Central memory CD4-positive, alpha-beta T cell (primary cell): ENCODE measurements at places on chromosomes 11 and 22.
A peak's percentile ranks its signal among the peaks of the same experiment; 100 is the strongest.

DNA sequence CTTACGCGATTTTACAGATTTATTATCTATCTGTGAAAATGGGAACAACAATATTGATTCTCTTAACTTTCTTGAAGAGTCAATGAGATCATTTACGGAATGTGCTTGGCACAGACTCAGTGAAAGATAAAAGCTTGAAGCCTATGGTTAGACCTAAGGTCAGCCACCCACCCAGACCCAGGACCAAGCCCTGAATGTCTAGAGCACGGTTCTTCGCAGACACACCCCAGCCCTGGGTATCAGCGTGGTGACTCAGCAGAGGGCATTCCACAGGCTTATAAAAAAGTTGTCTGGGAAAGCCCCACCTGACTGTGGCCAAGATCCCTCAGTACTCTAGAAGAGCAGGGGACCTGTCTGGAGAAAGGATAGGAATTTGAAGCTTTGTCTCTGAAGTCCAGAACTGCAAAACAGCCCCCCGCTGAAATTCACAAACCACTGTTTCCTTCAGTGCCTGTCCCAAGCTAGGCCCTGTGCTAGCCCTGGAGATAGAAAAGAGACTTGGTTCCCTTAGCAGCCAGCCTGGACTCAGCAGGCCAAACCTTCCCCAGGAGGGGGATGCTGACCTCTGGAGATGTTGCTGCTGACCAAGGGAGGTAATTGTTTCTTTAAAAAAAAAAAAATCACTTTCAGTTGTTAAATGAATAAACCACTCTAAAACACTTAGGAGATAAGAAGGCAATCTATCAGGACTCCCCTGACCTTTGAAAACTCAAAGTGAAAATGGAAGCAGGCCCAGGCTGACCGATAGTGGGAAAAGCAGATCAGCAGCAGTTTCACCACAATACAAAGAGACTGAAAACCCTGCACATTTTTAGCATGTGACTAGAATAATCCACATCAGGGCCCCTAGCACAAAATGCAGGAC lies 114.0 kb downstream of the ABTB2 start:
- DNase-seq = no peak

DNA sequence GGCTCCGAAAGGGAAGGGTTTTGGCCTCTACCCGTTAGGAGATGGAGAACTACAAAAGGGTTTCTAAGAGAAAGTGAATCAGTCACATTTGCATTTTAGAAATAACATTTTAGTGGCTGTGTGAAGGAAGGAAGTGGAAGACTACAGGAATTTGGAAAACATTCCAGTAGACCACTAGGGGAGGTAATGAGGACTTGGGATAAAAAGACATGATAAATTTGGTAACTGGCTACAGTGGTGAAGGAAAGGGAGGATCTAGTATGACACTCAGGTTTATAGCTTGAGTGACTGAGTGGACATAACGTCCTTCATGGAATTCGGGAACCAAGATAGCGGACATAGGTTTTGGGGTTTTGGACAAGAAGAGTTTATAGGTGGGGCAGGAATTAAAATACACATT lies 7.0 kb upstream of the RRM1 start:
- no peak for DNase-seq

- no peak for DNase-seq
These were observed 35.6 kb downstream of the ARL14EP start for GRCh38 chr11:30358536-30358935.

DNA sequence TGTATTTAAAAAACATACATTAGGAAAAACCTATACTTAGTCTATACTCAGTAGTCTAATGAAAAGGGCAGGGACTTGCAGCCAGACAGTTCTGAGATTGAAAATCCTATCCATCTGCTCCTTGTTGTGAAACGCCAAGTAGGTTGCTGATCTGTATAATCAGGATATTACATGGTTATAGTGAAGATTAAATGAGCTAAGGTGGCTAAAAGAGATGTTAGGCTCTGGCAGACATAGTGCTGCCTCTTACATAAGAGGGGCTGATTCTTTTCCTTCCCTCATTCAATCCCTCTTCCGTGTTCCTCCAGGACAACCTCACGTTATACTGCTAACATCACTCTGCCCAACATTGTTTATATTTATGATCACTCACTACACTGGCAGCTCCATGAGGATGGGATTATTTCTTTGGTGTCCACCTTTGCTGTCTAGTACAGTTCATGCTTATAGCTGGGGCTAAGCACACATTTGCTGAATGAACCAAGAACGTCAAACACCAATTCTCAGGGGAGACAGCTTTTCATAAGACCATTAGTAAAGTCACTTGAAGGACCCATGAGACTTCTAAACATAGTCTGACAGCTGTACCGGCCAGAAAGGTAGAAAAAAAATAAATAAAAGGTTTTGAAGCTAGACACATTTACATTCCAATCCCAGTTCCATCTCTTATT lies 46.3 kb downstream of the GAB2 start:
- DNase-seq = no peak

GRCh38 chr11:64621283-64622019 lies 30.4 kb downstream of the SLC22A12 start:
- DNase-seq = no peak

DNA sequence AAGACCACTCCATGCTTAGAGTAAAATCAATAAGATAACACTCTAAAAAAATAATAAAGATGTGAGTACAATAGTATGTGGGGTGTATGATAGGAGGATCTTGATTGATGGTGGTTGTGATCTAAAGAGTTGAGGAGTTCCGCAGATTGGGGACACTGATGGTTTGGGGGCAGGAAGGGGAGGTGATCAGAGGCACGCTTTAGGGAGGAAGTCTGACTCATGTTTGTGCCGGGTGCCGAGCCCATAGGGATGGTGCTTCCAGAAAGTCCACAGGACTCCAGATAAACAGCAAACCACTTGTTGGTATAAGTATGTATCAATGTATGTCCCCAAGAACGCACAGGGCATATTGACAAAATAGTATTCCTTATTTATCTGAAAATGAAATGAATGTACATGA lies 27.5 kb downstream of the LINC01488 start:
- DNase-seq = no peak

DNA sequence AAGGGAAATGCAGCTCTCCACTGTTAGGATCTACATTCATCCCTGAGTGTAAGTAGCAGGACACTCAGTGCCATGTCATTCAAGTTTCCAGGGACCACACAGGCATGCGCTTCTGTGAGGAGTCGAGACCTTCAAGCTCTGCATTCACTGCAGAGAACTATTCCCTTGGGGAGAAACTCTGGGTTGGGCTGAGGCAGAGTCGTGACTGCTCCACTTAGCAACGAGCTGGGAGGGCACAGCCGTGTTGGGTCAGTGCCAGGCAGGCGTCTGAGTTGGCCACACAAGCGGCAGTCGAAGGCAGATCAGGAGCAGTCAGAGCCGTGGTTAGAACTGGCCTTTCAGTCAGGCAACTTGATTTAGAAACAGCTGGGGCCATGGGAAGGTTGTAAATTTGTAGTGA lies 14.7 kb downstream of the MPEG1 start:
- DNase-seq = no peak

DNA sequence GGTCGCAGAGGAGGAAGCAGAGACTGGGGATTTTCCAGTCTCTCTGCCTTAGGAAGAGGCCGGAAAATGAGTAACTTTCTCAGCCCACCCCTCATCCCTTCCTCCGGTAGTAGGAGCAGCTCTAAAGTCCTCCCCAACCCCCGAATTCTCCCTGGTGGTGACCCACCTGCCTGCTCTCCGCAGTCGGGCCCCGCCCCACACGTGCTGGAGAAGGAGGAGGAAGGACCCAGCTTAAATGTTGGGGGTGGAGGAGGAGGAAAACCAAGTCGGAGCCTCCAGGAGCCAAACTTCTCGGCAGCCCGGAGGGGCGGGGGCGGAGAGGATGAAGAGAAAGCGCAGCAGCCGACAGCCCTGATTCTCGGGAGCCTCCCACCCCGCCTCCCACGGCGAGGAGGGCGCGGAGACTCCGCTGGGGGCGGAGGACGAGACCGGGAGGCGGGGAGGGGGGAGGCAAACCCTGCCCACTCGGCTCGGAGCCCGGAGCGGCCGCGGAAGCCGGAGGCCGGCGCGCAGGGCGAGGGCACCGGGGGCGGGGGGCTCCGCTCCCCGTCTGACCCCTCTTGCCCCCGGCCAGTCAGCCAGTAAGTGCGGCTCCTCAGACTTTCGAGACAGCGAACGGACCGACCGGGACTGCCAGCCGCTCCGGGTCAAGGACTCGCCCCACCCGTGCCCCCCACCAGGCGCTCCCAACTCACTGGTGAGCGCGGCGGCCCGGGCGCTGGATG lies at the start of gene TPBGL:
TPBGL (plus strand) TSS at position 464 of the 725 bp plus-strand sequence. CDS start 276 bp downstream, outside the sequence.
- DNase-seq = no peak

DNA sequence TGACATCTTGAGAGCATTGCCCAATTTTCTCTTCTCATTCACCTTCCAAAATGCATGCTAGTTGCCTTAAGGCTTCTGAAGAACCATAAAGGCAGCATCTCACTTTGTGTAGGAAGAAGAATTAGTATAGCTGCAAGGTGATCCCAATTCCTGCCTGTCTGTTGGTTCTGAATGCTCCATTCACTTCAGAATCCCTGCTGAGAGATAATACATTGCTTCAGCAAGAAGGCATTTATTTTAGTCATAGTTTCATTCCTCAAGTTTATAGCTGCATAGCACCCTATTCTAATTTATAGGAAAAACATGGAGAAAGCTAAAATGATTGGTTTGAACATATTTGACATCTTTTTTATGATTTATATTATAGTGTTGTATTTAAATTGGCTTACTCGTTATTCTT lies 181.3 kb downstream of the METTL15 start:
- no peak for DNase-seq

DNA sequence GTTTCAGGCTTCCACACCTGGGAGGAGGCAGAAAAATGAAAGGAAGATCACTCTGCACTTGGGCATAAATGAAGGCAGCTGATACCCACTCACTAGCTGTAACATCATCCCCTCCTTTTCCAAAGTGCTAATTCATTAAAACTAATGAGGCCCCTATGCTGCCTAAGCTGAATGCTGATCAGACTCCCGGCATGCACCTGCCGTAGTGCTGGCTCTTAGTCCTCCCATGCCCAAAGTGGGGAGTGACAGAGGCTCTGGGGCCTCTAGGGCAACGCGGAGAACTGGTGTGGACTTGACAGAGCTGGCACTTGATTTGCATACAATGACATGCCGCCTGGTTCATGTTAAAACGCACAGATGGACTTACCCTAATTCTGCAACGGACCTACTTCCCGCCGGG lies 96.5 kb upstream of the NCAM1 start:
- no peak for DNase-seq

- DNase-seq = peak; percentile 43
These were observed at the start of gene BRD1 for GRCh38 chr22:49827853-49828598. Gene BRD1 (minus strand): TSS chr22:49827873. CDS start chr22:49824317, 3,556 bp downstream.

- DNase-seq = no peak
These were observed 20.7 kb downstream of the SUSD2 start for GRCh38 chr22:24201681-24202614.

DNA sequence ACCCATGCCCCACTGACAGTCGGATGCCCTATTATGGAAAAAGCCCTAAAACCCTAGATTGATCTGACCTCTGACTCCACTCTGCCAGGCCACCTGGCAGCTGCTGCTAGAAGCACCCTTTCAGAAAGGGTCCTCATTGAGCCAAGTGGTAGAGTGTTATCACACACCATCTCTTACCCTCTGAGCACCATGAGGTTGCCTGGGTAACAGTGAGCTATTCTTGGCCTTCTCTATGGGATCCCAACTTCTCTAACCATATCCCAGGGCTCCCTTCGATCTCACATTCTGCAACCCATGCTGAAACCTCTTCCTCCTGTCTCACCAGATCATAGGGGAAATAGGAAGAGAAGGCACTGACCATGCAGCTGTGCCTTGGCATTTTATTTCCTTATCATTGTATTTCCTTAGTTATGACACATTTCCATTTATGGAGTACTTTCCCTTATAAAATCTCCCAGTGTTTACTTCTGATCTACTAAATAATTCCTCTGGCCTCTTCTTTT lies 52.7 kb downstream of the MPPED2 start:
- no peak for DNase-seq

GRCh38 chr11:133823211-133823610 lies 22.1 kb downstream of the SPATA19 start:
- DNase-seq = no peak

- no peak for DNase-seq
These were observed 852.3 kb downstream of the BRD1 start for GRCh38 chr22:48975316-48975741.

GRCh38 chr11:116890193-116890592 lies 52.8 kb upstream of the APOA1 start:
- no peak for DNase-seq
